ENCODE measurements at places on chromosomes 12 and 14.

- no peak for DNase-seq
Measured at GRCh38 chr12:19397534-19397933, 41.8 kb upstream of the AEBP2 start.

DNA sequence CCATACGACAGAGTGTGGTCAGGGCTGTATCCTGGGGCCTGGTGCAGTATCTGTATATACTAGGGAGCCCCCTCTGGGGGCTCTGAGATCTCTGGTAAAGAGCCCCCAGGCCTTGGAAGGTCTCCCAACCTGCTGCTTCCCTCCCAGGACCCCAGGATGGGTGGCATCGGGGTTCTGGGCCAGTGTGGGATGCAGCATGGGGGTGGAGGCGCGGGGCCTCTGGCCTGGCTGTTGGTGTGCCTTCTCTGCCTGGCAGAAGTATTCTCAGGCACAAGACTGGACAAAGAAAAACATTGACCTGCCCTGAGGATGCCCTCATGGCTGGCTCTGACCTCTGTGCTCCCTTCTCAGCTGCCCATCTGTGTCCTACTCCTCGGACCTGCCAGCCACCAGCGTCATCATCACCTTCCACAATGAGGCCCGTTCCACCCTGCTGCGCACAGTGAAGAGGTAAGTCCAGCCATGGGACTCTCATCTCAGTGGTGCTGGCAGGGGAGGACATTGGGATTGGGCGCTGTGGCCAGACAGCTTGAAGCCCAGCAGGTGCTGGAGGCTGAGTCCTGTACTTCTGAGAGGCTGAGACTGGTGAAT lies 64.5 kb downstream of the GALNT16 start:
- no peak for DNase-seq

DNA sequence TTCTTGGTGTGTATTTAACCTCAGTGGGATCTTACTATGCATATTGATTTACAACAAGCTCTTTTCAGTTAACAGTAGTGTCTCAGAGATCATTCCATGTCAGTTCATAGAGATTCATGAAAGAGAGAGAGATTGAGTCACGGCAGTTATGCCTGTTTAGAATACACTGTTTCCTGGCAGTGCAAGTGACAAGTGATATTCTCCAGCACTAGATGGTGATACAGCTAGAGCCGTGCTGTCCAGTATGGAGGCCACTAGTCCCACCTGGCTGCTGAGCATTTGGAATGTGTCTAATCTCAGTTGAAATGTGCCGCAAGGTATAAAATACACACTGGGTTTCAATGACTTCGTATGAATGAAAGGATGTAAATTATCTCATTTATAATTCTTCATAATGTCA lies 184.4 kb downstream of the SUDS3 start:
- no peak for DNase-seq

DNA sequence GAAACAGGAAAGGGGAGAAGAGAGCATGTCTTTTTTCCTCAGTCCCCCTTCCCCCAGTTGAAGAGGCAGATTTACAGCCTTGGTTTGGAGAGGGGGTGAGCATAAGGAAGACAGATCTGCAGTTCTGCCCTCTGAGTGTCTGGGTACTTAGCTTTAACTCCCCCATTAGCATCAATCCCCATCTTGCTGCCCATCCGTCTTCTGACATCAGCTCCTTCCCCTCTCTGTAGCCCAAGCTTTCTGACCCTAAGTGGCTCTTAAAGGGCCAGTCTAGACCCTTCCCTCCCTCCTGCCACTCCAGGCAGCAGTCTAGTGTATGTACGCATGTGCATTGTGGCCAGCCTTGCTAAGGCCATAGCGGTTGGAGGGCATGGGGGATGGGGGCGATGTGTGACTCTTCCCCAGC lies 7.3 kb downstream of the GPR84 start:
- DNase-seq, result no peak

DNA sequence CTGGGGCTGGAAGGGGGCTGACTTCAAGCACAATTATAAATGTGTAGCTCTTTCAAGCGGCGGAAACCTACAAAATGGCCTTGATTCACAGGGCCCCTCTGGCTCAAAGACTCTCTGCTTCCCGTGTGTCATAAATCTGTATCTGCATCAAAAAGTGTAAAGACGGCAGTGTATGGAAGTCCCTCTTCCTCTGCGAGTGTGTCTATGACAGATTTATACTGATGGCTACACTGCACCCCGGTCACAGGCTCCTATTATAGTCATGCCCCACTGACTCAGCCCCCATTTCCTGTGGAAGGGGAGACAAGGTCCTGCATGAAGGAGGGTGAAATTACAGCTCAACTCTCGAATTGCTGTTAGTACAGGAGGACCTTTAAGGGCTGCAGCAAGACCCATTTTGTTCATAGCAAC lies 68.6 kb downstream of the HMGA2 start:
- no peak for DNase-seq

GRCh38 chr14:74574706-74575105 lies 37.3 kb downstream of the LTBP2 start:
- DNase-seq, result no peak

DNA sequence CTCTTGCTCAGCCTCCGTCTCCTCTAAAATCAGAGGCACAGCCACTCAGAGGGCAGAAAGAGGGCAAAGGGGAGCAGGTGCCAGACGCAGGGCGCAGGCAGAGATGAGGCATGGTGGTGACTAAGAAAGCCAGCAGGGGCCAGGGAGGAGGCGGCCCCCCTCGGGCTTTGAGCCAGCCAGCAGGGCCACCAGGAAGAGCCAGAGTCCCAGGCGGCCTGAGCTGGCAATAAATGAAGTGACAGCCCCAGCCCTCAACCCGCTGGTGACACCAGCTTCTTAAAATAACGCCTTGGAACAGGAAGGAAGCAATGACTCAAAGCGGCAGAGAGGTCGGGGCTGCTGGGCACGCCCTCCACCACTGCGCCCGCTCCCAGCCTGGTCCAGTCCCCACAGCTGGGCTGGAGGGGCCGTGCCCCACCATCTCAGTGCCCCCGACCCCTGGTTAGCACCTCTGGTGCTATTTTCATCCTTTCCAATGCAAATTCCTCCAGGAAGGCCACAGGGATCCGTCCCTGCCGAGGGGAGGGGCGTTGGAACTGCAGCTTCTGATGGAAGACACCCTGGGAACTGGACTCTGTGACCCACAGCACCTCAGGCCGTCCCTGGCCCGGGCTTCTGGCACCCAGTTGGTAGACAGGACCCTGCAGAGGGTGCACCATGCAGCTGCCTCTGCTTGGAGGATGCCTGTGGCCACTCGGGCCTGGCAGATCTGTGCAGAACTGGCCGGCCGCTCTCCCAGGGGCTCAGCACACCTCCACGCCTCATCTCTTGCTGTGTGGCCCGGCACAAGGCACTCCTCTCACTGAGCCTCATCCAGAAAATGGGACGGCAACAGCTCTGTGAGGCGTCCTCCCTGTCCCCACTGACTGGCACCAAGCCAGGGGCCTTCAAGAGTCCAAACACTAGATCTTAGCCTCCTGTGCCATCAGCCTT lies 113.7 kb downstream of the NCOR2 start:
- DNase-seq, result peak; percentile 90

GRCh38 chr12:1398673-1399072 lies 195.7 kb downstream of the FBXL14 start:
- no peak for DNase-seq
